Testis (tissue), 5 donors: ENCODE measurements at places on chromosomes 3 and 15. TPM values are rescaled to one million over a fixed set of nuclear protein-coding genes. Genes with fewer than 3 reads are reported as not detected.
A peak's percentile ranks its signal among the peaks of the same experiment; 100 is the strongest.

- H3K27me3 ChIP-seq, result no peaks in the 10 kb centered on the region
- H3K27ac ChIP-seq, result no peak overlapping the region
- peak; percentile 74 for DNase-seq
- no peaks in the 10 kb centered on the region for H3K36me3 ChIP-seq
These were observed 37.6 kb downstream of the VIPR1 start for GRCh38 chr3:42539871-42540714.

- H3K4me3 ChIP-seq, result no peak overlapping the region
- no peaks in the 10 kb centered on the region for H3K36me3 ChIP-seq
- no peaks in the 10 kb centered on the region for H3K27me3 ChIP-seq
- no peak for DNase-seq
- H3K4me1 ChIP-seq, result no peaks in the 10 kb centered on the region
These were observed 135.6 kb downstream of the ADAMTS9 start for GRCh38 chr3:64552160-64552559.

DNA sequence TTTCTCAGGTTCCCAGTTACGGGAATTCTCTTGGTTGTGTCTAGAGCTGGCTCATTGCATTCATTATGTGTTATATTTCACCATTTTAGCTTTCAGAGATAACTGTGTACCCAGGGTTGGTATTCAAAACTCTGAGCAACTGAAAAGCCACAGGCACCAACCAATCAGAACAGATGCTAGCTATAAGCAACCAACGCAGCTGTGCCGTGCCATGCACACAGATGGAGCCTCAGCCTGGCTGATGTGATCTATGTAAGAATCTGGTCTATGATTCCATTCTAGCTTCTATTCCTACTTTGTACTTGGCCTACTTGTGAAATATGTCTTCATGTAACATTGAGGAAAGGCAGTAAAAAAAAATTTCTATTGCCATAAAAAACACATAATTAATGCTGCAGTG, 95.0 kb upstream of the CCDC80 start:
- no peaks in the 10 kb centered on the region for H3K36me3 ChIP-seq
- DNase-seq, result no peak
- no peaks in the 10 kb centered on the region for H3K27me3 ChIP-seq
- no peak overlapping the region for H3K4me3 ChIP-seq
- H3K27ac ChIP-seq, result no peak overlapping the region

GRCh38 chr15:75454471-75455378, 3.2 kb upstream of the SIN3A start:
- H3K27me3 ChIP-seq, result no peaks in the 10 kb centered on the region
- no peaks in the 10 kb centered on the region for H3K36me3 ChIP-seq
- peak overlapping the region; percentile 98 for H3K27ac ChIP-seq
- H3K4me3 ChIP-seq, result peak overlapping the region; percentile 90
- peaks cover 12% of the 10 kb centered on the region for H3K4me1 ChIP-seq

DNA sequence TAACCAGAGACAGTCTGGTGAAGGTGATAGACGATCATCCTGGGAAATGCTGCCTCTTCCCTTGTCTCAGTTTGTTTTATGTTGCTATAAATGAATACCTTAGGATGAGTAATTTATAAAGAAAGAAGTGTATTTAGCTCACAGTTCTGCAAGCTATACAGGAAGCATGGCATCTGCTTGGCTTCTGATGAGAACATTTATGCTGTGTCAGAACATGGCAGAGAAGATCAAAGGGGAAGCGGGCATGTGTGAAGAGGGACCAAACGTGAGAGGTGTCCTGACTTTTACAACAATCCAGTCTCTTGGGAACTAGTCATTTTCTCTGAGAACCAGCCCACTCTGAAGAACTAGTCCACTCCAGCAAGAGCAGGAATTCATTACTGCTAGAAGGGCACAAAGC, 9.6 kb downstream of the CMC1 start:
- no peak overlapping the region for H3K27ac ChIP-seq
- DNase-seq, result no peak
- no peaks in the 10 kb centered on the region for H3K27me3 ChIP-seq
- H3K4me3 ChIP-seq, result no peak overlapping the region

GRCh38 chr3:95418251-95418650, 1355.4 kb downstream of the NSUN3 start:
- no peaks in the 10 kb centered on the region for H3K36me3 ChIP-seq
- H3K27me3 ChIP-seq, result no peaks in the 10 kb centered on the region
- H3K4me1 ChIP-seq, result no peaks in the 10 kb centered on the region
- no peak overlapping the region for H3K27ac ChIP-seq

- no peak overlapping the region for H3K4me3 ChIP-seq
- no peak overlapping the region for H3K27ac ChIP-seq
- DNase-seq, result no peak
- no peaks in the 10 kb centered on the region for H3K36me3 ChIP-seq
- no peaks in the 10 kb centered on the region for H3K27me3 ChIP-seq
These were observed 32.7 kb downstream of the STARD9 start for GRCh38 chr15:42608110-42608531.

- no peak overlapping the region for H3K4me3 ChIP-seq
- H3K27me3 ChIP-seq, result no peaks in the 10 kb centered on the region
- H3K4me1 ChIP-seq, result no peaks in the 10 kb centered on the region
- no peak for DNase-seq
These were observed 13.9 kb downstream of the AADAC start for GRCh38 chr3:151827816-151828215.

DNA sequence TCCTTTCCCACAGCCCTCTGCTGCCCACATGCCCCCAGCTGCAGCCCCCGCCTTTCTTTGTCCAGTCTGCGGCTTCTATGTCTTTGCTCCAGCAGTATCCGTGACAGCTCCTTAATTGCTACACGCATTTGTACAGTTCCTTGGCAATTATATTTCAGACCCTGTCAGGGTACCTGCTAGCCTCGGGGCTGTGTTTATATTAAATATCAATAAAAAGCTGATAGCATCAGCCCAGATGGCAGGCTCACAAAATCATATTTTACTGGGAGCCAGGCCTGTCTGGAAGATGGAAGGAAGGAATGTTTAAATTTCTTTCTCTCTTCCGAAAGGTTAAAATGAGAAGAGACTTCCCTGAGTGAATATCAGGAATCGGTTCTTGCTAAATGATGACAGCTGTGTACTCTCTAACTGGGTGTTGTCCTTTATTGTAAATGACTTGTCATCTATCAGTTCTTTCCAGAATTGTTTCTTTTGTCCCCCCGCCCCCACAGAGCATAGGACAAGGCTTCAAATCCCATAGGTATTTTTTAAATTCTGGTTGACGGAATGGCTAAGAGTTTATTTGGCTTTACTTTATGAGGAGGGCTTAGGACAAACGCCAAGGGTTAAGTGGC, 378.1 kb downstream of the LRTM1 start:
- no peak for DNase-seq
- H3K4me1 ChIP-seq, result peaks cover 3% of the 10 kb centered on the region
- H3K36me3 ChIP-seq, result no peaks in the 10 kb centered on the region
- H3K27me3 ChIP-seq, result no peaks in the 10 kb centered on the region
- H3K27ac ChIP-seq, result no peak overlapping the region

The COLQ gene
- 6.7 TPM for polyA plus RNA-seq

The PGBD4 gene
- polyA plus RNA-seq, result 2.7 TPM

The TUSC2 gene
- 43.4 TPM for polyA plus RNA-seq

The MNS1 gene
- polyA plus RNA-seq, result 16.5 TPM

The KIF7 gene
- 2.6 TPM for polyA plus RNA-seq

The CNTN4 gene
- 37.7 TPM for polyA plus RNA-seq
